RKO (cell line): ENCODE measurements at places on chromosomes 3 and 15.
A peak's percentile ranks its signal among the peaks of the same experiment; 100 is the strongest.

- DNase-seq, result no peak
Observed at GRCh38 chr3:21889166-21889565, 138.2 kb upstream of the ZNF385D start.

GRCh38 chr3:185632996-185633395, 46.9 kb downstream of the SENP2 start:
- DNase-seq, result no peak

- DNase-seq, result peak; percentile 56
Observed at GRCh38 chr3:132344666-132345280, 27.6 kb downstream of the ACP3 start.

DNA sequence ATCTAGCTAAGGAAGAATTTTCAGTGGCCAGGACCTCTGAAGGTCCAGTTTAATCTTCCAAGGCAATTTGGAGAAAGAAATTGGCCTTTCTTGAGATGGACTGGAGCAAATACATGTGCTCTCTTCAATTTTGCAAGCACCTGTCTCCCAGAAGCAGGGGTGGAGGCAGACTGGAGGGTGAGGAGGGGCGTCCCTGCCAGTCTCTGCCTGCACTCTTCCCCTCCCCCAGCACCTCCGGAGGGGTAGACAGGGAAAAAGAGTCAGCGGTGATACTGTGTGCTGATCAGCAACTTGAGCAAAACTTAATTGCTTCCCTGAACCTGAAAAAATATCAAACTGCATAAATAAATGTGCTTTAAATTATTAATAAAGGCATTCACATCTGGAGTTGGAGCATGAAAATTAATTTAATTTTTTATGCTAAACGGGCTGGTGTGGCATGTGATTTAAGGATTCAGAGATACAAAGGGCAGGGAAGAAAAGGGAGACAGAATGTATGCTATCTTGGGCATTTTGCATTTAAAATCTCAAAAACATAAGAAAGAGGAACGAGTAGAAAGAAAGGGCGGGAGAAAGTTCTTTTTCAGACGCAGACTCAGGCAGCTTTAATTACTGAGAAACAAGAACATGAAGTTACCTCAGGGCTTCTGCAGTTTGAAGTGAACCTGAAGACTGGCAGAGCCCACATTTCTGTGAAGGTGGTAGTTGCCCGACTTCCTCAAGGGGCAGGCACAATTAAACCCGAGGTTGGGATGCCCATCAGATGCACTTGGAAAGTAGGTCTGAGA, 319.7 kb downstream of the UACA start:
- no peak for DNase-seq

- no peak for DNase-seq
Observed at GRCh38 chr3:175421902-175422301, 562.8 kb downstream of the NAALADL2 start.

GRCh38 chr15:59492389-59493377, 54.7 kb downstream of the FAM81A start:
- DNase-seq, result peak; percentile 75

DNA sequence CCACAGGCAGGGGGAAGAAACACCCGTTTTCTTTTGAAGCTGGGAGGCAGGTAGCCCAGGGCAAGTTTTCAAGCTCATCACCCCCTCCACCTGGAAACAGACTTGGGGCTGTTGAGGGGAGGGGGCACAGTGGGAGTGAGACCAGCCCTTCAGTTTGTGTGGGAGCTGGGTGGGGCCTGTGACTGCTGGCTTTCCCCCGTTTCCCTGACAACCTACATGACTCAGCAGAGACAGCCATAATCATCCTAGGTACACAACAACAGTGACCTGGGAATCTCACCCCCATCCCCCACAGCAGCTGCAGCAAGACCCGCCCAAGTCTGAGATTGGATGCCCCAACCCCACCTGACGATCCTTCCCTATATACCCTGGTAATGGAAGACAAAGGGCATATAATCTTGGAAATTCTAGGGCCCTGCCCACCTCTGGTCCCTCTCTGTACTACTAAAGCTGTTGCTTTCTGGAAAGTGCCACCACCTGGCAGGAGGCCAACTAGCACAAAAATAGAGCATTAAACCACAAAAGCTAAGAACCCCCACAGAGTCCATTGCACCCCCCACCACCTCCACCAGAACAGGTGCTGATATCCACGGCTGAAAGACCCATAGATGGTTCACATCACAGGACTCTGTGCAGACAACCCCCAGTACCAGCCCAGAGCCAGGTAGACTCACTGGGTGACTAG, 422.2 kb upstream of the SGO1 start:
- no peak for DNase-seq

- no peak for DNase-seq
Observed at GRCh38 chr3:112689385-112689784, 48.4 kb upstream of the CCDC80 start.

- DNase-seq, result no peak
Observed at GRCh38 chr3:99413504-99413903, 224.9 kb upstream of the COL8A1 start.

- DNase-seq, result no peak
Observed at GRCh38 chr15:74194572-74195559, 7.7 kb downstream of the STRA6 start.

DNA sequence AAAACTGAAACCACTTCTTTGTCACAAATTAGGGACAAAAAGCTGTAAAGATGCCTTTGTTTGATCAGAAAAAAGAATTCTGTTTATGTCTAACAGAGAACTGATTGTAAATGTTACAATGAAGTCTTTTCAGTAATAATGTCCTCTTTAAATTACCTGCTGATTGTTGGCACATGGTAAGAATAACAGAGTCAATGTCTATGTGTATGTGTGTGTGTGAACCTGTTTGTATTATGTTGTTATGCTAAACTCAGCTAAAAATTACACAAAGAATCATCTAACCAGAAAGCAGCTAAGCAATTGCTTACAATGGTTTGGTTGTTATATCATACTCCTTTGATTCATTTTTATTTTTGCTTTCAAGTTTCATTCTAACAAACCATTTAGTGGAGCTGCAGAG, 159.1 kb upstream of the PDZRN3 start:
- no peak for DNase-seq

- DNase-seq, result no peak
Observed at GRCh38 chr15:57421551-57421950, 45.2 kb downstream of the CGNL1 start.

DNA sequence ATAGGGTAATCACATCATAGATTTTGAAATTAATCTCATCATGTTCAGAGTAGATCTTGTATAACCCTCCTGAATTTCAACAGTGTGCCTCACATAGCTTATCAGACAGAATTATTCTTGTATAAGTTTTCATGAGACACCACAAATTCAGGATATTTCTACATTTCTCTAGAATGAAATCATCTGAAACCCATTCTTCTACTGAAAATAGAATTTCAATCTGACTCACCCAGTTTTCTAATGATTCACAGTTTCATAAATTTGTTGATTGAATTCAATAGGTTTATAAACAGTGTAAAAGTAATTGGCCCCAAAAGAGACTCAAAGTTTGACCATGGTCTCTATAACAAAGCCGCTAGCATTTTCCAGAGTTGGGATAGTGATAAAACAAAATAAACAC, 1082.6 kb upstream of the EPHA6 start:
- DNase-seq, result no peak

DNA sequence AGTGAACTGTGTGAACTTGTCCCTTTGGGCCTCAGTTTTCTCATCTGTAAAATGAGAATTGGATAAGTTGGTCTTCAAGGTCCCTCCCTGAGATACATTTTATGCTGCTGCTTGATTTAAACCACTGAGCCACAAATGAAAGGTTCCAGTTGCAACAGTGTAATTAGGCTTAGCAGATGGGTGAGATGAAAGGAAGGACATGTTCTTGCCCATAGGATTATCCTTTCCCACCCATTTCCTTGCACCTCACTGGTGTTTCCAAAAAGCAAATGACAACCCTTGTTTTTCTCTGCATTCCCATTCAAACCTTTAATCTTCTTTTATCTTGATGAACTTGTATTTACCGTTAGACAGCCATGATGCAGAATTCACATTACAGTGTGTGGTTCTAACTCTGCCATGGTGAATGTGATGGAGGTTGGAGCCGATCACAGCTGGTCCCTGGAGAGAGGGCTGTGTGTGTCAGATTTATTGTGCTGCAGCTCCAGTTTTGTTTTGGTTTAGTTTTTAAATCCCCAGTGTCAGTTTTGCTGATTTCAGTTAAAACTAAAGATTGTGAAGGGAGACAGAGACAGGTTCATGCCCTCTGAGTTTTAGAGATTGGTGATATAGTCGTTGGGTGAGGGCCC, 44.0 kb downstream of the MAP2K1 start:
- no peak for DNase-seq
